Germinal center (tissue), 1 donor: ENCODE measurements at places on chromosomes 4 and X.
A peak's percentile ranks its signal among the peaks of the same experiment; 100 is the strongest.

DNA sequence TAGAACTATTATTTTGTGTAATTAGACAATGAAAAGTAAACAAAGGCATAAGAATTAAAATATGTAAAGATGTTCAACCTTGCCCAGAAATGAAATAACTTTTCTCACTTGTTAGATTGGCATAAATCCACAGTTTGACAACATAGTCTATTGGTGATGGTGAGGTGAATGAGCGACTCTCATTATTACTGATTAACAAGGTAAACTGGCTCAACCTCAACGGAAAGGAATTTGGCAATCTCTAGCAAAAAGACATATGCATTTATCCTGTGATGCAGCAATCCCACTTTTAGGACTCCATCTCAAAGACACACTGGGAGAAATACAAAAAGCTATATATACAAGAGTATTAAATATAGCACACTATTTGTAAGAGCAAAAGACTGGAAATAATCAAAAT is 22.3 kb downstream of the UBA6 start:
- DNase-seq = no peak

- peak; percentile 34 for DNase-seq
Observed at GRCh38 chr4:24476282-24476681, 108.1 kb downstream of the DHX15 start.

DNA sequence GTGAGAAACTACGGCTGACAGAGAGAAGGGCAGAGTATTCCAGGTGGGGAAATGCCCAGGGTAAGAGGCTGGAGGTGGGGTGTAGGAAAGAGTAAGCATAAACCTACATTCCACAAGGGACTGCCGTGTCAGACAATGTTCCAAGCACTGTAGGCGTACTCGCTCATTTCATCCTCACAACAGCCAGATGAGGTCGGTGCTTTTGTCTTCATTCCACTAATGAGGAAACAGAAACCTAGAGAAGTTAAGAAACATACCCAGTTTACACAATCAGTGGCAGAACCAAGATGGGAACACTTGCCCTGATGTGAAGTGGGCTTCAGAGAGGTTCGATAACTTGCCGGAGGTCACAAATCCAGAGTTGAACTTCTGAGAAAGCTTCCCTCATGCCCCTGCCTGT is 4.6 kb downstream of the SASH3 start:
- no peak for DNase-seq

- DNase-seq = no peak
Observed at GRCh38 chr4:173573286-173573685, 43.3 kb upstream of the HAND2 start.

DNA sequence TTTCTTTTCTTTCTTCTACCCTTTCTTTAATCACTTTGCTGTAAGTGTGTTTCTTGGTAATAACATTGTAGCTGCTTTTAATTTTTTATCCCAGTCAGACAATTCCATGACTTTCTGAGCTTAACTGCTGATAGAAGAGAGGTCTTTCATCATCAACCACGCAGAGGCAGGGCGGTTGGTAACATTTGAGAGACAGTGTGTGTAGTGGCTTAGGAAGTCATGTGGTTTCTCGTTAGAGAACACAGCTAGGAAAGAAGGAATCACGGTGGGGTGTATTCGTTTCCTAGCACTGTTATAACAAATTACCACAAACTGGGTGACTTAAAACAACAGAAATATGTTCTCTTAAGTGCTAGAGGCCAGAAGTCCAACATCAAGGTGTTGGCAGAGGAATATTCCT is 11.5 kb downstream of the PRPS2 start:
- no peak for DNase-seq

DNA sequence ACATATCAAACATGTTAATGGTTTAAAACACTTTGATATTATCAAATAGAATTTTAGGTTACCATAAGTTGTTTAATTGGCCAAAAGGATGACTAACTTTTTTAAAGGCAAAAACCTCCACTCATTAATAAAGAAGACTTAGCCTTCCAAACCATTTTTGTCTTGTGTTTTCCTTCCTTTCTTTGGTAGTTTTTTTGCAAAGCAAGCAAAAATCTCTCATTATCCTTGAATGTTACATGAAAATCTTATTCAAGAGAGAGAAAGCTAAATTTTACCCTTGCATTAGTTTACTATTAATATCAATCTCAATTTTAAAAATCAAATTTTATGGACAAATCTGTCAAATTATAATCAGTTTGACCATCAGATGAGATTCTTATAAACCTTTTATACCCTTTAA is 419.5 kb downstream of the SPIN4 start:
- DNase-seq = no peak

DNA sequence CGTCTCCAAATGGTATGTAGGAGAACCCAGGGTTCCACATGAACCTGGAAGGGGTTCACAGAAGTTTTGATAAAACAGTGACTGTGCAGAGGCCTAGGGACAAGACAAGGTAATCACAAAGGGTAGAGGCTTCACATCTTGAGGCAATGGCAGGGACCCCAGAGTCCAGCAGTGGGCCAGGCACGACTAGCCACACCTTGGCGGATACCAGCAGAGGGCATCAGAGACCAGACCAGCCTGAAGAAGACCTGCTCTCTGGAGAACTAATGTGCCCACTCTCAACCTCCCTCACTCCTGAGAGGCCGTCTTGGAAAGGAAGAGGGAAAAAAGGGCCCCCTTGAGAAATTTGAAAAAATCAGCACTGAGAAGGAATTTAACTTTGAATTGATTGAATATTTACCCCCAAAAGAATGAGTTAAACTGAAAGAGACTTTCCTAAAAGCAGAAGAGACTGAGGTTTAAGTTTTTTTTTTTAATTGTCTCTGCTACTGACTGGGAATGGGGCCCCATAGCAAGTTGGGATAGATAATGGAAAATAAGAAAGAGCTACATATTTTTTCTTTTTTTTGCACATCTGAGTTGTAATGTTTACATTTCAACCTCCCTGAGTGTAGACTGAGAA is 243.8 kb upstream of the JADE1 start:
- DNase-seq = no peak

- no peak for DNase-seq
Observed at GRCh38 chr4:5137226-5137625, 85.9 kb downstream of the STK32B start.

GRCh38 chrX:57417827-57418226 is 131.3 kb downstream of the FAAH2 start:
- no peak for DNase-seq

- DNase-seq = peak; percentile 28
Observed at GRCh38 chr4:53601251-53601764, 10.0 kb upstream of the LNX1 start.

DNA sequence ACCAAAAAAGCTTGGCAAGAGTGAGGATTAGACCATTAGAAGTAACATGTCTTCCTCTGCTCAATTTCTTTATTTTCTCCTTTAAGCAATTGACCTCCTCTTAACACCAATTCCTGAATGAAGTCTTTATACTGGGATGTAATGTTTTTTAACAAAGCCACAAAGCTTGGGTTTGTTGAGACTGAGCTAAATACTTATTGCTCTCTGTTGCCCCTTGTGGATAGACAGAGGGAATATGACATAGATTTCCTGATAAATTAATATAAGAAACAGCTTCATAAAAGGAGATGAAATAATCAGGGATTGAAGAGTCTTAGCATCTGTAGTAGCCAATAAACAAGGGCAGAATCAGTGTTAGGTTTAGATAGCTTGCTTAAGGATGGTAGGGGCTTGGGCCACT is 57.6 kb downstream of the CCDC160 start:
- DNase-seq = no peak
